ENCODE measurements at places on chromosomes 4 and X.
A peak's percentile ranks its signal among the peaks of the same experiment; 100 is the strongest.

DNA sequence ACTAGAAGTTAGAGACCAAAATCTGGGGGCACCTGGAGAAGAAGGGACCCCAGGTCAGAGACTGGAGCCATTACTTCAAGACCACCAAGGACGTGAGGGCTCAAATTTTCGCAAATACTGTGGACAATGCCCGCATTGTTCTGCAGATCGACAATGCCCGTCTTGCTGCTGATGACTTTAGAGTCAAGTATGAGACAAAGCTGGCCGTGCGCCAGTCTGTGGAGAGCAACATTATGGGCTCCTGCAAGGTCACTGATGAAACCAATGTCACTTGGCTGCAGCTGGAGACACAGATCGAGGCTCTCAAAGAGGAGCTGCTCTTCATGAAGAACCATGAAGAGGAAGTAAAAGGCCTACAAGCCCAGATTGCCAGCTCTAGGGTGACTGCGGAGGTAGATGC is 101.2 kb downstream of the NCAPG start:
- no peak for DNase-seq

DNA sequence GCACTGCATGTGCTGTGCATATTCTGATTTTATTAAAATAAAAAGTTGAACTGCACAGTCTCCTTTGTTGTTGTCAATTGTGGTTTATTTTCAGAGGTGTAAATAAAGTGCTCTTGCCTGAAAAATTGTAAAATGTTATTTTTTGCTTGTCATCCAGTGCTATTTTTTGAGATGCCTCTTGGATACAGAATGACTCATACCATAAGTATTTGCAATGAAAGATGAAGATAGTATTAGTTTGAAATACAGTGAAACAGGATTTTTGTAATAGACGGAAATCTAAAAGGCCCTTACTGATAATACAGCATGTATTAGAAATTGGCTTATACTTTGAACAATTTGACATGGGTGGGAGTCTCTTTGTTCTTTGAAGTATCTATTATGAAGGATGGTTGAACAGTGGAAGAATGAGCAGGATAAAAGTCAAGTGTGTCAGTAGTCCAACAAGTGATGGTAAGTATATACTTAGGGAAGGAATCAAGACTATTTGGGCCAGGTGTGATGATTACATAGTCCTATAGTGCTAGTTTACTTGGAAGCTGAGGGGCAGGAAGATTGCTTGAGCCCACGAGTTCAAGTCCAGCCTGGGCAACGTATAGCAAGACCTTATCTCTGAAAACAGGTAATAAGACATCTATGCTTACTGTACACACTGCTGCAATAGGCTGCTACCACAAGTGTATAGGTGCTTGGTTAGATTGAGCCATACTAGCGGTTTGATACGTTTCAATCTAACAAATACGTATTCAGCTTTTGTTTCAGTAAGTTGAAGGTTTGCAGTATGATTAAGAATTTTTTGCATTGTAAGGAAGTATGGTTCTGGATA is 16.4 kb downstream of the DDX3X start:
- DNase-seq: peak; percentile 14

- no peak for DNase-seq
Observed at GRCh38 chr4:156195914-156196313, 242.2 kb upstream of the CTSO start.

DNA sequence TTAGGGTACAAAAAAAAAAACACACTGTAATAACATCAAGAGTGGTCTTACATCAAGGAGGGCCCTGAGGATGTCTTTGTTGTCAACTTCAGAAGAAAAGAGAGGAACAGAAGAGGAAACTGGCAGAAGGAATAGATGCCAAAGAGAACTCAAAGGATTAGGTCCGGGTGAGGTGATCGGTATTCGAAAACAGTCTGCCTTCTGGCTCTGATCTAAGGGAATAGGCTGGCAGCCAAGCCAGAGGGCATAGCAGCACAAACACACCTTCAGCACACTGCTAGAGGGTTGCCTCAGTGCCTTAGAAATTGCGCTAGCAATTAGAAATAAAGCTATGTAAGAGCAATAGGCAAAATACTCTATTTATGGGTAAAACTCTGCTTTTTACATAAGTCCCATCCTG is 91.4 kb upstream of the TTC29 start:
- DNase-seq: no peak

DNA sequence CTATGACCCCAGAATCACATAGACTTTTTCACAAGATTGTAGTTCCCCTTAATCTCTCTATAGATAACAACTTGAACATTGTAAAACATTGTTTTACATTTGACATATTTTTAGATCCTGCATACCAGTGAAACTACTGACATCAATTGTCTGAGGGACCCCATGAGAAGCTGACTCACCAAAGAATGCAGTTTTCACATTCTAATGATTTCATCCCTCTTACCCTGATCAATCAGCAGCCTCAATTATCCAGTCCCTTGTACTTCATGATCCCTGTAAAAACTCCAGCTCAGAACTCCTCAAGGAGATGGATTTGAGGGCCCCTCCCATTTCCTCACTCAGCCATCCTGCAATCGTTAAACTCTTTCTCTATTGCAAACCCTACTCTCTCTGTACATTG is 411.0 kb upstream of the NDST3 start:
- no peak for DNase-seq

DNA sequence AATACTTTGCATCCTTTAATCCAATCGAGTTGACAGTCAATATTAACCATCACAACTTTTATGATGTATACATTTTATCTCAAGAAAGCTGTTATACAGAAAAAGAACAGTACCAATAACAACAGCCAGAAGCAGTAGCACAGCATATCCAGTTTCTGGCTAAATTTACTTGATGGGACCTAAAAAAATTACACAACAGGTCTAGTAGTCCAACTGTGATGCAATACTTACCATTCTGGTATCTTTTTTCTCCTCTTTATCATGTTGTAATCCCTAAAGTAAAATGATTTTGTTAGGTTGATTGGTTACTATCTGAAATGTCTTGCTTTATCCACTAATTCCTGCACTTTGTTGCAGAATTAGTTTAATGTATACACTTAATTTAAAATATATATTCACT is 1150.6 kb downstream of the FAT4 start:
- DNase-seq: no peak

GRCh38 chr4:141391771-141392170 is 171.1 kb downstream of the ZNF330 start:
- no peak for DNase-seq

GRCh38 chr4:109921384-109921808 is 8.7 kb downstream of the EGF start:
- peak; percentile 60 for DNase-seq

DNA sequence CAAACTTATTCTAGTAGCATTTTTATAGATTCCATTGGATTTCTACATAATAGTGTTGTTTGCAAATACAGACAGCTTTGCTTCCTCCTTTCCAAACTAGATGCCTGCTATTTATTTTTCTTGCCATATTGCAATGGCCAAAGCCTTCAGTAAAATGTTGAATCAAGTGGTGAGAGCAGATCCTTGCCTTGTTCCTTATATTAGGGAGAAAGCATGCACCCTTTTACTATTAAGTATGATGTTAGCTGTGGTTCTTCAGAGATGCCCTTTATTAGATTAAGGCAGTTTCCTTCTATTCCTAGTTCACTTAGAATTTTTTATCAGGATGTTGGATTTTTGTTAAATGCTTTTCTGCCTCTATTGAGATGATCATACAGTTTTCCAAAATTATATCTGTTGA is 233.7 kb downstream of the CBR4 start:
- no peak for DNase-seq

DNA sequence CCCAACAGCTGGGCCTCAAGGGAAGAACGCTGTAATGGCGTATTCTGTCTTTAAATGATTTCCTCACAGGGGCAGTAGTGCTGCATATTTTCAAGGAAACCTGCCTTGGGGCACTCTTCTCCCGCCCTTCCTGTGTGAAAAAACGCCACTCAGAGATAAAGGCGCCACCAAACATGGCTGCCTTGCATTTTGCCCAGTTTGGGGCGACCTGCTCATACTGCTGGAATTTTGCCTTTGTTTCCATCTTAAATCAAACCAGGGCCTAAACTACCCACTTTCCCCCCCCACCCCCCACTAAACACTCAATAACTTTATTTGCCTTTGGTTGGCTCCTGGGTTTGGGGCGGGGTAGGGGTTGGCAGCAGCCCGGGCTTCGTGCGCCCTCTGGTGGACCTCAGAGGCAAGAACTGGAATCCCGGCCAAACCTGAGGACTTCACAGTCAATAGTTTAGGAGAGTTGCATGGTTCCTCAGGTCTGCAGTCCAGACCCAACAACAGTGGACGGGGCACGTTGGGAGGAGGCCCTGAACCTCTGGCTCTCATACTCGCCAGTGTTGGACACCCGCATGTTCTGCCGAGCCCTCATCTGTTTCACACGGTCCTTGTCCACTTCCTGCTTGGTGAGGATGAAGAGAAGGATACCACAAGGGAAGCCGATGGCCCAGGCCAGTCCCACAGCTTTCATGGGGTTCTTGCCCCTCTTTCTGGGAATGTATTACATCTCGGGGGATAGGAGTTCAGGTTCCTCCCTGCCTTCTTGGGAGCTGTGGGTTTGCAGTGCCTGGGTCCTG is 220.1 kb upstream of the STK26 start:
- no peak for DNase-seq

DNA sequence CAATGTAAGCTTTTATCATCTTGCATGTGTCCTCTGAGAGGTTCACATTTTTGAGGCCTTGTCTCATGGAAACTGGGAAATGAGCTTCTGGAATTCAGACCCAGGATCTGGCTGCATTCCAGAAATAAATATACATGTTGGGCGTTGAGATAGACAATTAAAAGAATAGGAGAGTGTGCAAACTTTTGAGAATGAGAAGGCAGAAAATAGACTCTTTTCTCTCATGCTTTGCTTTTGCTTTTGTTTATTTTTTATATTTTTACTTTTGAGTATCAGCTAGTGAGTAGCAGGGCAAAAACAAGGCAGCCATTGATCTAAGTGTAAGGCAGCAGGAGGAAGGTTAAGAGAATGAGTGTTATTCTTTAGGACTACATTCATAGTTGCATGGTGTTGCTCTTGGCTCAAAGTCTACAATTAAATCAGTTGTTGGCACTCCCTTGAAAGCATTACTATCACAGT is 12.4 kb downstream of the SHROOM3 start:
- no peak for DNase-seq

- DNase-seq: no peak
Observed at GRCh38 chr4:47500776-47501175, 15.7 kb downstream of the ATP10D start.

DNA sequence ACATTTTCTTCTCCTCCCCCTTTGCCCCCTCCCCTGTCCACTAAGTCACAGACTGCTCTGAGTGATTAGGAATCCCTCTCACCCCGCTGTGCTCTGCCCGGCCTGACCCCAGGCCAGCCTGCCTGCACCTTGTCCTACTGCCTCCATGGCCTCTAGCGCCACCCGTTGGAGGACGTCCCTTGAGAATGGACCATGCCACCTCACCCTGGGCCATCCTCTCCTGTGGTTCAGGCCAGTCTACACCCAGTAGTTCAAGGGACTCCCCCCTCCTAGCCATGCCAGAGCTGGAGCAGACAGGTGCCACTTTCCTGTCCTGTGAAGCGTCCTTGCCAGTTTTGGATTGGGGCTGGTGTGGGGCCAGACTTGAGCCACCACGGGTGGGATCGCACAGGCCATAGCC is 9.7 kb upstream of the IRAK1 start:
- no peak for DNase-seq

DNA sequence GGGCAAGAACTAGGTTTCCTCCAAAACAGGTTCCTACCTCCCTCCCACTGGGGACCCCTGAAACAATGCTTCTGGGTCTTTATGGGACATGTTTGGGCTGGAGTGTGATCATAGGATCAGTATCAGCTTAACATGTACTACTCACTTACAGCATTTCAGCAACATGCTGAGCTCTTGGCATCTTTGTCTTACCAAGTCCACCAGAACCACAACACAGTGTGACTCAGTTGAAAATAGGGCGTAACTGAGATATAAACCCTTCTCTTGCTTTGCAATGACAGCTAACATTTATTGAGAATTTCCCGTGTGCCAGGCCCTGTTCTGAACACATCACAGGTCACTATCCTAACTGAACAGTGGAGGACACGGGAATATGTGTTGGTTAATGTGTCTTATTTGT is 218.5 kb upstream of the LNX1 start:
- no peak for DNase-seq

DNA sequence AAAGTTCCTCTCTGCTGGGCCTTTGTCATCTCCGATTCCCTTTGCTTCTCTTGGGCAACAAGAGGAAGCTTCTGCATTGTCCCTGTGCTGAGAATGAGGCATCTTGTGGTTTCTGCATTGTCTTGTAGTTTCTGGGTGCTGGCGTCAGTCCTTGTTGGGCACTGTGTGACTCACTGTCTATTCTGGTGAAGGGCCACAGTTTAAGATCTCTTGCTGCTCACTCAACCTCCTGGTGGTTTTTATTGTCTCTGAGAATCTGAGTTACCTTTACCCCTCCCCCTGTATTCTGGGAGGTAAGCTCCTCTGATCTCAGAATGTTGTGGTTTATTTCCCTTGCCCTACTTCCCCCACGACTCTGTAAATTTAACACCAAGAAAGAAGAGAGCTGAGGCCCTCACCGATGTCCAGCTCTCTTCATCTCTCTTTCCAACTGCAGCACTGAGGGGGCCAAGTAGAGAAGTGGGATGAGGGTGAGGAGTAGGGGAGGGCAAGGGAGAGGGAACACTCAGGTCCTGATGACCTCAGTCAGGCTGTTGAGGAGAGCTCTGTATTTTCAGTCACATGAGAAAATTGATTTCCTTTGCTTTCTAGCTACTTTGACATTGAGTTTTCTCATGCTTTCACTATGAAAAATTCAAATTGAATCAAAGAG is 441.6 kb upstream of the PITX2 start:
- no peak for DNase-seq

GRCh38 chrX:56782352-56782751 is 53.3 kb downstream of the NBDY start:
- DNase-seq: no peak

GRCh38 chr4:40915318-40916217 is 165.8 kb downstream of the NSUN7 start:
- DNase-seq: peak; percentile 37

DNA sequence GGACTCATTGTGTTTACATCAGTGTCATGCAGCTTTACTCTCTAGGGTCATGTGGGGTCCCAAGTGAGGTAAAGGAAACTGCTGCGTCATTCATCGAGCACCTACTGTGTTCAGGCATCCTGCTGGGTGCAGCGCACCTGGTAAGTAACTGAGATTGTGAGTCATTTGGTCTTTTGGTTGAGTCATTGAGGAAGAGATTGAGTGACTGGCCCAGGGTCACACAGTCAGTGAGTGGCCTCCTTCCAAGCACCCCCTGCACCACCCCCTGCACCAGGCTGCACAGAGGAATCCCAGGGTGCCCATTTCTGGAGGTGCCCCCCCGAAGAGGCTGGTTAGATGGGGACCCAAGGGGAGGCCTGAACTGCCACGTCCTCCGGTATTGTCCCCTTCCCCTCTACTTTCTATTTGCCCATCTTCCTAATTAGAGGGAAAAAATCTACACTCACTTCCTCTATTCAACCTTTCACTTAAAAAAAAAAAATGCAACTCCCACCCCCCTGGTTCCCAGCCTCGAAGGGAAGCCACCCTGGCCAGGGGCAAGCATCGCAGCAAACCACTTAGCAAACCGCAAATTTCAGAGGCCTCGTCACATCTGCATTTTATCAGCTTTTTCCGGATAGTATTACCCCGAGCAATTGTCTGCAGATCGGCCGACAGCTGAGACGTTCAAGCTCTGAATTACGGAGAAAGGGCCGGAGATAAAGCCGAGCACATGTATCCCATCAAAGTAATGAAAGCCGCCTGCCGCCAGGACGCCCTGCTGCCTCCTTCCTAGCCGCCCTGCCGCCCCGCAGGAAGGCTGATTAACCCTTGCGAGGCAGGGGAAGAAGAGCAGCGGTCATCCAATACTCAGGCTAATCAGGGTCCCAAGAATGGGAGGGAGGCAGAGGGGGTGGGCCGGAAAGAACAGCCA is 96.3 kb upstream of the MSX1 start:
- DNase-seq: peak; percentile 74

GRCh38 chr4:123743848-123744247 is 347.3 kb downstream of the SPRY1 start:
- DNase-seq: no peak
